Frontal cortex (tissue), 4 donors: ENCODE measurements at places on chromosomes 2 and 18. TPM values are rescaled to one million over a fixed set of nuclear protein-coding genes. Genes with fewer than 3 reads are reported as not detected.

SKOR2 gene
- total RNA-seq: not detected

ALPP gene
- not detected for total RNA-seq

DNA sequence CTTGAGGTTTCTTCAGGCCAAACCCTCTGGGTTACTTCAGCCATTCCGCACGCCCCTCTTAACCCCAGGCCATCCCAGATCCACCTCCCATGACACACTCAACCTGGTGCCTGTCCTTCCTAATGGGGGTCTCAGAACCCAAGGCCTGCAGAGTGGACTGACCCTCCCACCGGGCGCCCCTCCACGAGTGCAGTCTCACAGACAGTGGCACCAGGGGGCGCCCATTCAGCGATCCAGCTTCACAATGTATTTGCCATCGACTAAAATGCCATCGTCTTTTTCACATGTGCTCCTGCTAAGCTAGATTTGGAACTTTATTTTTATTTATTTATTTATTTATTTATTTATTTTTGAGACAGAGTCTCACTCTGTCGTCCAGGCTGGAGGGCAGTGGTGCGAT lies 38.5 kb downstream of the INPP5D start:
- no peak for DNase-seq

TRABD2A gene
- 0.41 TPM for total RNA-seq
